Panc1 (cell line): ENCODE measurements at places on chromosomes 5 and 9.

- DNase-seq, result no peak
These were observed 13.6 kb upstream of the AFAP1L1 start for GRCh38 chr5:149257889-149258705.

DNA sequence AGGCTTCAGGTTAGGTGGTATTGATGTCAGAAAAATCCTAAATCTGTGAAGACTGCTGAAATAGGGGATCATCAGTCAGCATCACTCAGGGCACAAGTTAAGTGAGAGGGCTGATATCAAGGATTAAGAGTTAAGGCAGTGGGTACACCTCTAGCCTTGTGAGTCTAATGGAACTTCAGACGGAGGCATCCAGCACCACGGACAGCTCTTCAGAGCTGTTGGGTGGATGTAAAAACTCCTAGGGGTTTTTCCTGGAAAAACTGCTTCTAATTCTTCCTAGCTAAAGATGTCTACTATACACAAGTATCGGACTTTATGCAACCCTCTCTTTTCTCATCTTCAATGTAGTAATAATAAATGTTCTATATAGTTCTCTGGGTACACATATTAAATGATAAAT is 165.9 kb downstream of the SH3GL2 start:
- DNase-seq, result no peak

- no peak for DNase-seq
These were observed 132.9 kb downstream of the LIFR start for GRCh38 chr5:38423276-38424147.

- no peak for DNase-seq
These were observed 212.8 kb downstream of the NXNL2 start for GRCh38 chr9:88747768-88748167.

GRCh38 chr9:69223605-69224004 is 49.5 kb downstream of the TJP2 start:
- DNase-seq, result peak; percentile 8
